A673 (cell line): ENCODE measurements at places on chromosomes 5 and 9. TPM values are rescaled to one million over a fixed set of nuclear protein-coding genes. Genes with fewer than 3 reads are reported as not detected.
A peak's percentile ranks its signal among the peaks of the same experiment; 100 is the strongest.

- H3K27ac ChIP-seq = no peak overlapping the region
- H3K36me3 ChIP-seq = no peaks in the 10 kb centered on the region
- H3K4me1 ChIP-seq = no peaks in the 10 kb centered on the region
- DNase-seq = no peak
- H3K4me3 ChIP-seq = no peak overlapping the region
- H3K27me3 ChIP-seq = no peaks in the 10 kb centered on the region
Measured at GRCh38 chr9:129282731-129283211, 104.7 kb upstream of the IER5L start.

- no peak overlapping the region for H3K4me3 ChIP-seq
- no peak for DNase-seq
- no peaks in the 10 kb centered on the region for H3K36me3 ChIP-seq
- H3K4me1 ChIP-seq = no peaks in the 10 kb centered on the region
- no peaks in the 10 kb centered on the region for H3K27me3 ChIP-seq
Measured at GRCh38 chr9:114558027-114558675, 29.4 kb upstream of the ATP6V1G1 start.

GRCh38 chr5:100110497-100110896, 424.7 kb upstream of the FAM174A start:
- no peak overlapping the region for H3K4me3 ChIP-seq
- DNase-seq = no peak
- no peak overlapping the region for H3K27ac ChIP-seq
- H3K4me1 ChIP-seq = no peaks in the 10 kb centered on the region
- H3K36me3 ChIP-seq = no peaks in the 10 kb centered on the region

- no peaks in the 10 kb centered on the region for H3K27me3 ChIP-seq
- H3K4me3 ChIP-seq = no peak overlapping the region
- no peak for DNase-seq
- no peaks in the 10 kb centered on the region for H3K36me3 ChIP-seq
- no peak overlapping the region for H3K27ac ChIP-seq
- H3K4me1 ChIP-seq = no peaks in the 10 kb centered on the region
Measured at GRCh38 chr9:70693186-70693585, 278.7 kb upstream of the KLF9 start.

DNA sequence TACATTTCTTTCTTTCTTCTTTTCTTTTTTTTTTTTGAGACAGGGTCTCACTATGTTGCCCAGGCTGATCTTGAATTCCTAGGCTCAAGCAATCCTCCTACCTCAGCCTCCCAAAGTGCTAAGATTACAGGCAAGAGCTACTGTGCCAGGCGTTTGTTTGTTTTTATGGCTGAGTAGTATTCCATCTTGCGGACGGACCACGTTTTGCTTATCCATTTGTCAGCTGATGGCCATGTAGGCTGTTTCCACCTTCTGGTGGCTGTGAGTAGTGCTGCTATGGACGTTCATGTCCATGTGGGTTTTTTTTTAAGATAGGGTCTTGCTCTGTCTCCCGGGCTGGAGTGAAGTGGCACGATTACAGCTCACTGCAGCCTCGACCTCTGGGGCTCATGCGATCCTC, 2.5 kb downstream of the DOK3 start:
- DNase-seq = no peak
- H3K27ac ChIP-seq = no peak overlapping the region
- H3K27me3 ChIP-seq = no peaks in the 10 kb centered on the region

DNA sequence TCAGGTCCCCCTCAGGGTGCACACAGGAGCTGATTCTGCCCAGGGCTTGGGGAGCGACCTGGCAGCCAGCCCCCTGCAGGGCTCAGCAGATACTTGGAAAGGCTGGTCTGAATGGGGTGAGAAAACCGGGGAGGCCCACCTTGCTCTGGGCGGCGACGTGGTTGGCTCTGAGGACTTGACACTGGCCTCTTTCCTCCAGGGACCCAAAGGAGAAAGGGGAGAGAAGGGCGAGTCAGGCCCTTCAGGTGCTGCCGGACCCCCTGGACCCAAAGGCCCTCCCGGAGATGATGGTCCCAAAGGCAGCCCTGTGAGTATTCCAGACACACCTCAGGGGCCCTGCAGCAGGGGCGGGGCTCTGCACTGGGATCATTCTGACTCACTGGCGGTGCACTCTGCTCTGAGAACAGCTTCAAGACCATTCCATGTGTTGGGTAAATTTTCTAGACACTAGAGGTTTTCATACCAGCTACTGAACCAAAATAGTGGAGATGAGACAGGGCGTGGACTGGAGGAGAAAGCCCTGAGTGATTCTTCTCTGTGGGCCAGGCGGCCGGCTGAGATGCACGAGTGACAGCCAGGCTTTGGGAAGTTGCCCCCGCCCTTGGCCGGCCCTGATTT, 65.9 kb upstream of the FCN2 start:
- no peak overlapping the region for H3K4me3 ChIP-seq
- no peaks in the 10 kb centered on the region for H3K27me3 ChIP-seq
- H3K27ac ChIP-seq = no peak overlapping the region
- DNase-seq = no peak

DNA sequence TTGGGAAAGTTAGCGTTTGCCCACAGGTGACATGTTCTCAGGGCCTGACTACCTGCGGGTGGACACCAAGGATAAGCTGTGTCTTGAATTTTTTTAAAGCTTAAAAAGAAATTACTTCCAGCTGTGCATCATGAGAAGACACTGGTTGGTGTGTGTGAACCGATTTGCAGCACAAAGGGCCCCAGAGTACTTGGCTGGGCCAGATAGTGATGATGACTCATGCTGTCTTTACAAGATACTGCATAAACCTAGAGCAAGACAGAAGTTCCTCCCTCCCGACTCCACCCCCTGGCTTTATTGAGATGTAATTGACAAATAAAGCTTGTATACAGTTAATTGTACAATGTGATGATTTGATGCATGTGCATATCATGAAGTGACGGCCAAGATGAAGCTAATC, 212.8 kb downstream of the NXNL2 start:
- peaks cover 56% of the 10 kb centered on the region for H3K4me1 ChIP-seq
- H3K27ac ChIP-seq = peak overlapping the region; percentile 78
- H3K27me3 ChIP-seq = no peaks in the 10 kb centered on the region
- DNase-seq = peak; percentile 92
- H3K36me3 ChIP-seq = no peaks in the 10 kb centered on the region
- no peak overlapping the region for H3K4me3 ChIP-seq

GRCh38 chr5:32168460-32169033, 5.6 kb downstream of the GOLPH3 start:
- H3K4me3 ChIP-seq = no peak overlapping the region
- no peak for DNase-seq
- no peaks in the 10 kb centered on the region for H3K27me3 ChIP-seq
- no peak overlapping the region for H3K27ac ChIP-seq
- peaks cover 24% of the 10 kb centered on the region for H3K4me1 ChIP-seq

GRCh38 chr5:38800515-38800914, 45.3 kb upstream of the OSMR start:
- peaks cover 10% of the 10 kb centered on the region for H3K4me1 ChIP-seq
- no peak overlapping the region for H3K27ac ChIP-seq
- no peaks in the 10 kb centered on the region for H3K36me3 ChIP-seq
- no peak overlapping the region for H3K4me3 ChIP-seq

GRCh38 chr5:67453111-67453905, 256.7 kb upstream of the CD180 start:
- H3K27ac ChIP-seq = peak overlapping the region; percentile 93
- no peaks in the 10 kb centered on the region for H3K36me3 ChIP-seq
- no peak overlapping the region for H3K4me3 ChIP-seq
- H3K27me3 ChIP-seq = no peaks in the 10 kb centered on the region
- H3K4me1 ChIP-seq = peaks cover 52% of the 10 kb centered on the region

GRCh38 chr9:120767451-120767850, 25.8 kb downstream of the FBXW2 start:
- H3K36me3 ChIP-seq = peaks cover 69% of the 10 kb centered on the region
- DNase-seq = no peak
- no peaks in the 10 kb centered on the region for H3K27me3 ChIP-seq
- no peaks in the 10 kb centered on the region for H3K4me1 ChIP-seq

DNA sequence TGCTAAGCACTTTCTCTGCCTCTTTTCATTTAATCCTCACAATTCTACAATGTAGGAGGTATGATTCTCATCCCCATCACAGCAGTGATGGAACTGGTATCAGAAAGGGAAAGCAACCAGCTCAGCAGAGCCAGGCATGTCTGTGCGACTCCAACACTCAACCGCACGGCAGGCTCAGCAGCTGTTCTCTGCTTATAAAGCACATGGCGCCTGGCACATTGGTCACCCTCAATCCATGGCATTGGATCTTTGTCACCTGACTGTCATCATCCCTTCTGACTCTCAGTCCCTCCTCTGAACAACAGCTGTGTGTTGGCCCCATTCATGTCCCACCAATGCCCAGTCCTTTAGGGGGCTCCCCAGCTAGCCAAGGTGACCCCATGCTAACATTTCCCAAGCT, 45.1 kb upstream of the HAND1 start:
- no peak for DNase-seq
- no peaks in the 10 kb centered on the region for H3K27me3 ChIP-seq
- H3K4me1 ChIP-seq = no peaks in the 10 kb centered on the region

DNA sequence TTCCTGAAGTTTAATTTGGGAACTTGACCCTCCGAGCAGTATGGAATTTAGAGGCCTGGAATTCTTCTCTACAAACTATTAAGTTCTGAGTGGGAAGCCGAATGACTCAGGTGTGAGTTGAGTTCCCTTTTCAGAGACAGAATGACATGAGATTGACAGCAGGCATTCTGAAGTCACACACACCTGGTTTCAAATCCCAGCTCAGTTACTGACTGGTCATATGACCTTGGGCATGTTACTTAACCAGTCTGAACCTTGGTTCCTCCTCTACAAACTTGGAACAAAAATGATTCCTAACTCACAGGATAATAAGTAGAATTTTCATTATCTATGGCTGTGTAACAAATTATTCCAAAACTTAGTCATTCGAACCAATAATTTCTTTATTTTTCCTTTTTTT, 45.5 kb upstream of the GPBP1 start:
- H3K36me3 ChIP-seq = no peaks in the 10 kb centered on the region
- no peaks in the 10 kb centered on the region for H3K4me1 ChIP-seq
- no peak for DNase-seq
- no peak overlapping the region for H3K4me3 ChIP-seq
- no peak overlapping the region for H3K27ac ChIP-seq
- no peaks in the 10 kb centered on the region for H3K27me3 ChIP-seq

DNA sequence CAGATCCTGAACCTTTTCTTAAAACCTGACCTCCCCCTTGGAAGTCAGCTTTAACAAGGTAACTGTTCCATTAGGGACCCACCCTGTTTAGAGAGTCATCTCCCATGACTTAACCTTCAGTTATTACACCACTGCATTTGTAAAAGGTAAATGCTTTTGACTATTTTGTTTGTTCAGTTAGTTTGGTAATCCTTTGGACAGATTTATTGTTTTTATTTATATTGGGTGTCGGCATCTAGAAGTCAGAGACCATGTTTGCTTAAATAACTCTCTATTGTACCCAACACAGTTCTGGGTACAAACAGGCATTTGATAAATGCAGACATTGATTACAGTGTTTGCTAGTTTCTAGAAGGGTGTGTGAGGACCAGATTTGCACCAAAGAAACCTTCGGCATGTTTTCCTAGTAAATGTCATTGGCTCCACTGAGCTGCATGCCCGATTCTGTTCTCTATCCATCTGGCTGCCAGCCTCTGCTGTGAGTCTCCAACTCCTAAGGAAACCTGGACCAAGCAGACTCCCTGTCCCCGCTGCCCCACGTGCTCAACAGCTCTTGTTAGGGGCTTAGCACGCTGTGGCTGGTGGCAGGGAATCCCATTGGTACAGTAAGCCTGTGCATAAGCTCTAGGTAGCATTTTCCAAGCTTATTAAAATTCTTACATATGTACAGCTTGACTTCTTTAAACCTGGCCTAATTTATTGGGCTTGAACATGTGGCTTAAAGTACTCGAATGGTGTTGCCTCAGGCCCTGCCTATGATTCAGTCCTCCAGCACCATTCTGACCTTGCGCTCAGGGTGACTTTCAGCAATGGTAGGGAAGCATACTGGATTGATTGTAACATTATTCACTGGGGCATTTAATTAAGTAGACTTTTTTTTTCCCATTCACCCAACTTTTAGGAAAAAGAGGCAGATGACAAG, 6.6 kb downstream of the PCBD2 start:
- H3K36me3 ChIP-seq = peaks cover 8% of the 10 kb centered on the region
- H3K27ac ChIP-seq = no peak overlapping the region
- no peaks in the 10 kb centered on the region for H3K4me1 ChIP-seq
- H3K4me3 ChIP-seq = no peak overlapping the region
- no peak for DNase-seq

DNA sequence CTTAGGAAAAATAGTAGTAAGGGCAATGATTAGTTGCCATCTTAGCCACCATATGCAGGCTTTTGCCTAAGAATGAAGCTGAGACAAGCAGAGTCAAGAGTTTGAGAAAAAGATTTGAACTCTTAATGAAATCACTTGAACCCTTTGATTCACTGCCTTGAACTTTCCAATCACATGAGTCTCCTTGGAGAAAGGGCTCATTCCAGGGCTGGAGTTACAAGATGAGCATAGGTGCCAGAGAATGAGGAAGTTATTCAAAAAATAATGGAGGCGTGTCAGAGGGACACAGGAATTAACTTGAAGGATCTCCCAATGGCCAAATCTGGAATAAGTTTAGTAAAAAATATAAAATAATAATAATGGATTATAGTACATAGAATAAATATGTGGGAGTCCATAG, 35.3 kb downstream of the MAT2B start:
- no peaks in the 10 kb centered on the region for H3K36me3 ChIP-seq
- H3K4me1 ChIP-seq = no peaks in the 10 kb centered on the region
- H3K27me3 ChIP-seq = peaks cover 14% of the 10 kb centered on the region
- no peak overlapping the region for H3K27ac ChIP-seq
- H3K4me3 ChIP-seq = no peak overlapping the region

DNA sequence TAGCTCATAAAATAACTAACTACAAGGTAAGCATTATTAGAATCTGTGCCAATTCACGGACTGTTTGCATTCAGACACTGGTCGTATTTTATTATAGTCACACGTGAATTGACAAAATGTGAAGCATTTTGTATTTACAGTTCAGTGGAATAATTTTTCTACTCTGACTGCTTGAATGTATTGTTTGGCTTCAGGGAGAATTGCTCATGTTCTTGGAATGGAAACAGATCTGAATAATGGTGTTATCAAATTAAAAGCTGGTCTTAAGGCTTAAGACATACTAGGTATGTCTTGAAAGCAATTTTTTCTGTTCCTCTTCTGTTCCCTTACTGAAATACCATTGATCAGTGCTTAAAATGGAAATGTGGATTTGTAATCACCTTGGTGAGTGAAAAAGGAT, 543.7 kb upstream of the TLE4 start:
- peaks cover 31% of the 10 kb centered on the region for H3K27me3 ChIP-seq
- no peaks in the 10 kb centered on the region for H3K4me1 ChIP-seq
- H3K36me3 ChIP-seq = no peaks in the 10 kb centered on the region

DNA sequence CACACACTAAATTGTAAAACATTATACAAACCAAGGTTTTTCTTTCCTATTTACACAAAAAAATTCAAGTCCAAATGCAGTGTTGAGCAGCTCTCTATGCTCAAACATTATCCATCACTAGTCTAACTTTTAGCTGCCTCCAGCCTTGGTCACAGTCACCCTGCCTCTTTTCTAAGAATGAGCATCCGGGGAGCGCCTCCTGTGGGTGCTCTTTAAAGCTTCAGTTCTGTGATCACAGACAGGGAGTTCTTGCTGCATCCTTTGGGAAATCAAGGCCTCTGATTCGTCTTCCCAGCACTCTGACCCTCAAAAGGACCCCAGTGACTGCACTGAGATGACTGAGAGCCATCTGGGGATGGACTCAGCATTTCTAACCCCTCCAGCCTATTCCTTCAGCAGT, 289.6 kb downstream of the SEC61B start:
- H3K4me1 ChIP-seq = no peaks in the 10 kb centered on the region
- no peaks in the 10 kb centered on the region for H3K27me3 ChIP-seq
- no peak overlapping the region for H3K27ac ChIP-seq
- H3K4me3 ChIP-seq = no peak overlapping the region
- DNase-seq = no peak
- H3K36me3 ChIP-seq = no peaks in the 10 kb centered on the region

Gene EIF4E1B
- not detected in 2 replicates for total RNA-seq

Gene SLC6A7
- not detected in 2 replicates for total RNA-seq

Gene LAMC3
- total RNA-seq = 0.28 and 0.37 TPM in 2 replicates

Gene MFAP3
- total RNA-seq = 21.4 and 25.8 TPM in 2 replicates

Gene TMEM174
- total RNA-seq = not detected in 2 replicates
